ENCODE measurements at places on chromosomes 7 and 10.

GRCh38 chr10:123808286-123808685 lies 83.3 kb downstream of the CPXM2 start:
- no peak for DNase-seq

GRCh38 chr10:130481936-130482335 lies 345.7 kb downstream of the GLRX3 start:
- no peak for DNase-seq

- DNase-seq: no peak
Observed at GRCh38 chr10:60040014-60040662, 133.8 kb upstream of the CCDC6 start.

- no peak for DNase-seq
Observed at GRCh38 chr10:131049016-131049415, 262.5 kb downstream of the TCERG1L start.

DNA sequence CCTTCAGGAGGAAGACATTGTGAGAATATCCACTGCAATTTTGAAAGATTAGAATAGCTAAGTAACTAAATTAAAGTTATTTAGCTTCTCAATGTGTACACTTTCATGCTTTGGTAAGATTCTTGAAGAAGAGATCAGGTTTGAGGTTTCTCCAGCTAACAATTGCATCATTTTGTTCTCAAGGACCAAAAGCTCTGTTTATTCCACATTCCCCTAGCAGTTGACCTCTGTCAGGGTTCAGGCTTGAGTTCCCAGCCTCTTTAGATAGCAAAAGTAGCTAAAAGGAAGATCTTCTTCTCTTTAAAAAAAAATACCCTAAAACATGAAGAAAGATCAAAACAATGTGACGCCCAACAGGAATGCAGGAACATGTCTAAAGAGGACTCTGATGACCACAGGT lies 179.4 kb upstream of the IGFBP3 start:
- no peak for DNase-seq

GRCh38 chr10:67433276-67433675 lies 262.7 kb downstream of the CTNNA3 start:
- no peak for DNase-seq

DNA sequence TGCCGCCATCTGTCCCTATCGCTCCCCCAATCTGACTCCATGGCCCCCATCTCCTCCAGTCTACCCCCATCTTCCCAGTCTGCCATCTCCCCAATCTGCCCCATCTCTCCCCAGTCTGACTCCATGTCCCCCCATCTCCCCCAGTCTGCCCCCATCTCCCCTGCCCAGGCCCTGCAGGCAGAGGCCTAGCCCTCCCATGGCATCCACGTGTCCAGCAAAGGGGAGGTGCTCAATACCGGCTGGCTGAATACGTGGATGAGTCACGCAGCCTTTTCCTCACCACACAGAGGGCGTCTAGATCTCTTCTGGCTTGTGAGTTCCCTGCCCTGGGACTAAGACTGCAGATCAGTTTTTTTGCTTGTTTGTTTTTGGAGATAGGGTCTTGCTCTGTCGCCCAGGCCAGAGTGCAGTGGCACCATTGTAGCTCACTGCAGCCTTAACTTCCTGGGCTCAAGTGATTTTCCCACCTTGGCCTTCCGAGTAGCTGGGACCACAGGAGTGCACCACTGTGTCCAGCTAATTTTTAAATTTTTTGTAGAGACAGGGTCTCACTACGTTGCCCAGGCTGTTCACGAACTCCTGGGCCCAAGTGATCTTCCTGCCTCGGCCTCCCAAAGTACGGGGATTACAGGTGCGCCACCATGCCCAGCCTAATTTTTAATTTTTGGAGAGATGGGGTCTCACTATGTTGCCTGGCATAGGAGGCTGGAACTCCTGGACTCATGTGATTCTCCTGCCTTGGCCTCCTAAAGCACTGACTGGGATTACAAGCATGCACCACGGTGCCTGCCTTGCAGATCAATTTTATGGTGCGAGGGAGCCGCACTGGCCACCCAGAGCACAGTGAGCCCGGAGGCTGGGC lies 15.3 kb upstream of the GPR146 start:
- DNase-seq: peak; percentile 76

DNA sequence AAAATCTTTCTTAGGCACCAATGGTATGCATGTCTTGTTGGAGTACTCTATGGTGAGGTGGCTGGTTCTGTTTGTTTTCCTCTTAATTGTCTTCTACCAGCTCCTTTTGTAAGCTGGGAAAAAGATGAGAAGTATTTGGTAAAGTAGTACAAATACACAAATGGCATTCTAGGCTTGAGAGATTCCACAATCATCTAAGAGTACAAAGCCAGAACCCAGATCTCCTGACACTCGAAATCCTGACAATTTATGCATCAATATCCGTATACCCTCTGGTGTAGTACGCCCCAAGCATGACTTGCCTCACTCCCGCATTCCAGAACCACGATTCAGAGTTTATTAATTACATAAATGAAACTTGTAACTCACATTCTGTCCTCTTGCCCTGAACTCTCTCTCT lies 43.5 kb downstream of the CDCA7L start:
- no peak for DNase-seq

DNA sequence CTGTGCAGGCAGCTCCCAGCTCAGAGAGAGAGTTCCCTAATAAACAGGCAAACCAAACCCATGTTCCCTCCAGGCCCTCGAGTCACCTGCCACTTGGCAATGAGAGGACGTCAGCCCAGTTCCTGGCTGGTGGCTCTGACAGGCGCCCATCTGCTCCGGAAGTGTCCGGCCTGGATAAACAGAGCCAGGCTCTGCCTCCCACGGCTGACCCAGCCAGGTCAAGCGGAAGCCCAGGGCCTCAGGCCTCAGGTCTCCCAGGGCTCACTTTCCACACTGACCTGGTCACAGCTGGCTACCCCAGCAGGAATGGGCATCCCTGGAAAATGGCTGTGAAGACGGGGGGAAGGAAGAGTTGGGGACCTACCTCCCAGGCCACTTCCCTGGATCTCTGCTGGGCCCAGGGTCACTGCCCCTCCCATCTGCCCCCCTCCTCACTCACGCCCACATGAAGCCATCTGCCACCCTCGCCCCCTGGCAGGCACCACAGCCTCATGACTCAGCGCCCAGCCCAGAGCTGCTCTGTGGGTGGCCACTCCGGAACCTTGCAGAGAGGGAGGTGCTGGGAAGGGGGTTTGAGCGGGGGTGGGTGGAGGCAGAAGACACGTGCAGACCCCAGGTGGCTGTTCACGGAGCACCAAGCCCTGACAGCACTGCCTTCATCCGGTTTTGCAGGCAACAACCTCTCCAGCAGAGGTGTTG lies 37.4 kb upstream of the DUSP5 start:
- peak; percentile 38 for DNase-seq

DNA sequence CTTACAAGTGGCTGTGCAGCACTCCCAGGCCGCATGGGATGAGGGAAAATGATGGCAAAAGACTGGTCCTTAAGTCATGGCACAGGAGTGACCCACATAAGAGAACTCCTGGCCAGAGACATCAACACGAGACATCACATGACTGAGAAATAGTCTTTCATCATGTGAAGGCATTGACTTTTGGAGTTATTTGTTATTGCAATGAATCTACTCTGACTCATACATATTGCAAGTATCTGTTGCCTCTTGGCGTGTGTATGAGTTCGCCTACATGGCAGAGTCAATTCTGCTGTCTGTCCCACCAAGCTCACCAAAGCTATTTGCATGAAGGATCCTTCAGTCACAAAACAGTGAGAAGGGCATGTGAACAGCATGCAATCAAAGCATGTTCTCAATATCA lies 59.7 kb upstream of the HABP2 start:
- no peak for DNase-seq

DNA sequence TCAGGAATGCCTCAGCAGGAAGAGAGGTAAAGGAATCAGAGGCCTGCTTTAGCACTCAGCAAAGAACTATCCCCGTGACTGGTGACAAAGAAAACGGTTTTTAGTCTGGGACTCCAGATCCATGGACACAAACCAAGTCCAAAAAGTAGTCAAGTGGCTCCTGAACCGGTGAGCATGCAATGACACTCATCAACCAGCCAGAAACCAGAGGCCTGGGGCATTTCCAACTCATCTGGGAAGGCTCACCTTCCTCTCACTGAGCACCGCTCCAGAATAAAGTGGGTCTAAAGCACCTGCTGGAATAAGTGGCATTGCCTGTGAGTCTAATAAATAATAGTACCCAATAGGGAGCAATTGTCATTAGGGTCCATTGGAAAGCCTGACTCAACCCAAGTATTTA lies 17.9 kb upstream of the UCN3 start:
- no peak for DNase-seq

DNA sequence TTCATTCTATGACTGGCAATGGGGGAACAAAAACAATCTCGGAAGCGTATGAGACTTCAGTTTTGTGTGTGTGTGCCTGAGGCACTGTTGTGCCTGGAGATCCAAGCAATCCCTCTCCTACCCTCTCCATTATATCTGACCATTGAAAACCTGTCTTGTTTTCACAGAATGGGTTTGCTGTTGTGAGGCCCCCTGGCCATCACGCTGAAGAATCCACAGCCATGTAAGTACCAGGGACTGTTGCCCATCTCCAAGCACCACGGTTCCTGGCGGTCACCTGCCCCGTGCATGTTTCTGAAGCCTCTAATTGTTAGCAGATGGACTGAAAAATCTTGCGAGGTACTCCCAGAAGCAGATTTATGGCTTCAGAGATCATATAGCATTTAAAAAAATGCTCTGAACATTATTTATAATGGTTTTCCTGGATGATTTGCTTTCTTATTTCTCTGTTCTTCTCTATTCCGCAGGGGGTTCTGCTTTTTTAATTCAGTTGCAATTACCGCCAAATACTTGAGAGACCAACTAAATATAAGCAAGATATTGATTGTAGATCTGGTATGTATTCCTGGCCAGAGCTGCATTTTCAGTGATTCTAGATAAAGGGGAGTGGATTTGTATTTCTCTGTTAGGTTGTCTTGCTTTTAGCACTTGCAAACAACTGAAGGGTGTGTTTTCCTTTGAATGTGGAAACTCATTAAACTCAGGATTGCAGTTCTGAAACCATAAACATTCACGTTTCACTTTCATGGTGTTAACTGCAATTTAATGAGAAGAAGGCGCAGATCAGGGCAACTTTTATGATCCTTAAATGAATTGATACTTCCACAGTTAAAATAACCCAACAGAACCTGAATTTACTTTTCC lies 288.2 kb downstream of the TWIST1 start:
- no peak for DNase-seq
